Effector memory CD4-positive, alpha-beta T cell (primary cell): ENCODE measurements at places on chromosomes 16 and 17.

- DNase-seq: peak; percentile 49
These were observed 847 bp upstream of the PSMC3IP start for GRCh38 chr17:42578282-42578869.

DNA sequence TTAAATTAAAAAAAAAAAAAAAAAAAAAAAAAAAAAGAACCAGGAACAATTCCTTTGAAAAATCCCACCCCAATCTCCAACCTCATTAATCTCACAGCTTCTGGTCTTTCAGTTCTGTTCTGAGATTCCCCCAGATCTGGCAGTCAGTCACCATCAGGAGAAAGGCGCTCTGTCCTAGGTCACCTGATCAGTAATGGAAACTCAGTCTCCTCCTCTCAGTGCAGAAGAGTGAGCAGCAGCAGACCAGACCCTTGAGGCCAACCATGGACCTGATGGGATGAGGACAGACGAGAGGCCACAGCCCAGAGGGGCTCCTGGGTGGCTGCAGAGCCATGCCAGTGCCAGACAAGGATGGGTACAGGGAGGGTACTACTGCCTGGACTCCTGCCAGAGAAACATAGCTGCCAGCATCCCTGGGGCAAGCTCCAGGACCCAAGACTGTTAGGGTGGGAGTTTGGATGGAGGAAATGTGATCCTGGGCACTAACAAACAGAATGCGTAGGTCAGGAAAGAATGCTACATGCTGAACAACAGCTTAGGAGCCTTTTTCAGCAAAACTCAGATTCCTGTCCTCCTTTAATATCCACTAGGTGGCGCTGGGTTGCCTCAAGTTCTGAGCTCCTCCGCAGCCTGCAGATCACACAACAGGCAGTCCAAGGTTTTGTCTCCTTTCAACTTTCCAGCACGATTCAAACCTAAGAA lies 28.7 kb downstream of the MPG start:
- peak; percentile 5 for DNase-seq

- DNase-seq: no peak
These were observed 105.5 kb downstream of the AXIN2 start for GRCh38 chr17:65455972-65456343.

DNA sequence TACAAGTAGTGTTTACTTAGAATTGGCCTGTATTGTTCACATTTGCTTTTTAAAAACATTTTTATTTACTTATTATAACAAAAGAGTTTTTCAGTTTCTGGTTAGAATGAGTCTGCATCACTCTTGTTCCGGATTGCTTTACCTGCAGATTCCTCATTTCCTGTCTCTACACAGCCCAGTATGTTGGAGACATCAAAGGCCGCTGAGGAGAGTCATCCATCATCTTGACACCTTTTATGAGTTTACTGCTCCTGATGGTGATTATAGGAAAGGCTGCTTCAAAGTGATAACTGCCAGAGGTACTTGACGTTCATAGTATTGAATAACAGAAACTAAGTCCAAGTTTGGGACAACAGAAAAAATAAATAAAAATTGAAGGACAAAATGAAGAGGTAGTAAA lies 490.5 kb upstream of the CA10 start:
- no peak for DNase-seq

DNA sequence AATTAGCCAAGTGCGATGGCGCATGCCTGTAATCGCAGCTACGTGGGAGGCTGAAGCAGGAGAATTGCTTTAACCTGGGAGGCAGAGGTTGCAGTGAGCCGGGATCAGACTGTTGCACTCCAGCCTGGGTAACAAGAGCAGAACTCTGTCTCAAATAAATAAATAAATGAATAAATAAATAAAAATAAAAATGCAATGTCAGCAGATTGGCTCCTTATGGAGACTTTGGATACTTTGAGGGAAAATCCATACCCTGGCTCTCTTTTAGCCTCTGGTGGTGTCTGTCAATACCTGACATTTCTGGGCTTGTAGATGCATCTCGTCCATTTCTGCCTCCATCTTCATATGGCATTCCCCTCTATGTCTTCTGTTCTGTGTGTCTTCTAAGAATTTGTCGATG lies 66.7 kb downstream of the RBFOX1 start:
- no peak for DNase-seq

DNA sequence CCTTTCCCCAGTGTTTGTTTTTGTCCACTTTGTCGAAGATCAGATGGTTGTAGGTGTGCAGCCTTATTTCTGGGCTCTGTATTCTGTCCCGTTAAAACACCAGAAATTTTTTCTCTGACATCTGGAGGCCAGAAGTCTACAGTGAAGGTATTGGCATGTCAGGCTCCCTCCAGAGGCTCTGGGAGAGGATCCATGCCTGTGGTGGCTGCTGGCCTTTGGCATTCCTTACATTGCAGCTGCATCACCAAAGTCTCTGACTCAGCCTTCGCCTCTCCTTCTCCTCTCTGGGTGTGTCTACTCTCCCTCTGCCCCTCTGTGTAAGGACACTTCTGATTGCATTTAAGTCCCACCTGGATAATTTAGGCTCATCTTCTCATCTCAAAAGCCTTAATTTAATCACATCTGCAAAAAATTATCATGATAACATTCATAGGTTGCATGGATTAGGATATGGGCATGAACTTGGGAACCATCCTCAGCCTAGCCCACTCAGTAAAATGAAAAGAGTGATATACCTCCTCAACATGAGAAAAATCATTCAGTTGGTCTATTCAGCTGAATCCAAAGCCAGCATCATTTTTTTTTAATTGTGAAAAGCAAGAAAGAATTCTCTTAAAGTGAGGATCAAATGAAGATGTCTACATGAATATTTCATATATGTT lies 78.0 kb downstream of the MAP2K6 start:
- no peak for DNase-seq

GRCh38 chr16:7405166-7405565 lies 72.5 kb downstream of the RBFOX1 start:
- no peak for DNase-seq

DNA sequence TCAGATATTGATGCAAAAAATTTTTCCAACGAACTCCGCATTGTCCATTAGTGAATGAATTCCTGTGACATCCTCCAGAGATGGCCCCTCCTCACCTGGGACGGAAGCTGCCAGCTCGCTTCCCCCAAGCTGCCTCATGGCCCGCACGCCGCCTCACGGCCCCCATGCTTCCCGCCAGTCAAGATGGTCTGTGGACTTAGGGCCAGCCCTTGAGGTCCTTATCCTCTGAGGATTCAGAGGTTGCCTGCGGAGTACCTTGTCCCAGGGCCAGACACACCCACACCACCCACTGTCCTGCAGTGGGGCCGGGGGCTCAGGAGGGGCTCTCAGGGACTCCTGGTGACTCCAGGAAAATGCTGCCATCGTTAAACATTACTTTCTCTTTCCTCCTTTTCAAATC lies 73.6 kb downstream of the SEC14L1 start:
- no peak for DNase-seq

GRCh38 chr17:59521465-59522126 lies 43.8 kb upstream of the DHX40 start:
- peak; percentile 6 for DNase-seq

DNA sequence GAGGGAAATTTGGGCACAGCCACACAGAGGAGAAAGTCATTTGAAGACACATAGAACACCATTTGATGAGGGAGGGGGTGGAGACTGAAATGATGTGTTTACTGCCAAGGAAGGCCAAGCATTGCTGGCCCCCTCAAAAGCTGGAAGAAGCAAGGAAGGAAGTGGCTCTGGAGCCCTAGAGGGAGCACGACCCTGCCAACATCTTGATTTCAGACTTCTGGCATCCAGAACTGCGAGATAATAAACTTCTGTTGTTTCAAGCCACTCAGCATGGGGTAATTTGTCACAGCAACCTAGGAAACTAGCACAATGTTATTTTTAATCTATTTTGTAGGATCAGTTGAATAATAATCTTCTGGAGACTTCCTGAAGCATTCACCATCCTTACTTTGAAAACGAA lies 314.8 kb upstream of the GOT2 start:
- DNase-seq: no peak

- no peak for DNase-seq
These were observed 27.2 kb downstream of the PEMT start for GRCh38 chr17:17564323-17564722.

GRCh38 chr17:78779850-78780249 lies 2.2 kb downstream of the CYTH1 start:
- DNase-seq: peak; percentile 50

DNA sequence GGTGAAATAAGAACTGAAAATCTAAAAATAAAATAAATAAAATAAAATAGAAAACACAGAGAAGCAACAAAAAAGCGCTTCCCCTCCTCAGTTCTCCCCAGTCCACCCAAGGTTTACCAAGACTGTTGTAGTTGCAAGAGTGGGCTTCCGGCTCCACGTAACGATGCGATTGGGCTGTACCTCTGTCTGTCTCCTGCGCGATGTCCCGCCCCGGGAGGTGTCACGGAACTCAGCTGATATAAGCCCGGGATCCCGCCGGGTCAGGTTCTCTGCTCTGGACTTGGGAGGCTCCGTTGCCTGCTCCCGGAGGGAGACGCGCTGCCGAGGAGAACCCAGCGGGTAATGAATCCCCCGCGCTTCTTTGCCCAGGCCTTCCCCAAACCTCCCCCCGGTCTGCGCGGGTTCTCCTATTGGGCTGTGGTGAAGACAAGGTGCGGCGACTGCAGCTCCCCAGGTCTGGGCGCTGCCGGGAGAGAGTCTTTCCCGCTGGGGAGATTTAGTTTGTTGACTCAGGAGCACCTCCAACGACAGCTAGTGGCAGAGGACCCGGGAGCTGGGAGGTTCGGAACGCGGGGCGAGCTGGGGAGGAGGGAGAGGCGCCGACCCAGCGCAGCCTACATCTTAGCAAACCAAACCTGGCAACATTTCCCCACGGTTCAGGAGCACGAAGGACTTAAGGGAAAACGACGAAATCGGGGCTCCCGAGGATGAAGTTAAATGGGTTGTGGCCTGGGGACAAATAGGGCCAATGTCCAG lies at the start of gene SLFN5:
Gene SLFN5, plus strand, starts transcription at position 268 of the 756 bp plus-strand sequence. CDS start 15,619 bp downstream, outside the sequence.
- peak; percentile 90 for DNase-seq

DNA sequence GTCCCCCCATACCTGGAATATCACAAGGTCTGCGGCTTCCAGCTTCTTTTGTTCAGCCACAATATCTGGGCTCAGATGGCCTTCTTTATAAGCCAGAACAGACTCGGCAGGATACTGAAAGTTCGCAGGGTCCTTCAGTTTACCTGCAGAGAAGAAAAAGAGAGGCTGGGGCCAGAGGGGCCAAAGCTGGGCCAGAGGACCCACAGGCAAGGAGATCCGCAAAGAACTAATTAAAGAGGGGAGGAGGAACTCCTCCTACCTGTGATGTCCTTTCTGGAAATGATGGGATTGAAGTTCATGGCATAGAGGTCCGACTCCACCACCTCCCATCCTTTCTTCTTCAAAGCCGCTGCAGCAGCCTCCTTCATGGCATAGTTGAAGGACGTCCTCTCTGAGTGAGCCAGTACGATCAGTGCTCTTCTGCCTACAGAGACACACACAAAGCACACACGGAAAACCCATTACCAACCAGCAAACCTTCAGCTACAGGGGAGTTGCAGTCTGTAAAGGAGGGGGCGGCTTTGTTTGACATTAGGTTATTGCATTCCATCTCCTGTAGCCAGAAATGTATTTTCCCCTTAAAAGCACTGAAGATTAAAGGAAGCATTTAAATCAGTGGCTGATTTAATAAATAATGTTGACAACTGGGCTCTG lies 8.1 kb downstream of the NQO1 start:
- no peak for DNase-seq

DNA sequence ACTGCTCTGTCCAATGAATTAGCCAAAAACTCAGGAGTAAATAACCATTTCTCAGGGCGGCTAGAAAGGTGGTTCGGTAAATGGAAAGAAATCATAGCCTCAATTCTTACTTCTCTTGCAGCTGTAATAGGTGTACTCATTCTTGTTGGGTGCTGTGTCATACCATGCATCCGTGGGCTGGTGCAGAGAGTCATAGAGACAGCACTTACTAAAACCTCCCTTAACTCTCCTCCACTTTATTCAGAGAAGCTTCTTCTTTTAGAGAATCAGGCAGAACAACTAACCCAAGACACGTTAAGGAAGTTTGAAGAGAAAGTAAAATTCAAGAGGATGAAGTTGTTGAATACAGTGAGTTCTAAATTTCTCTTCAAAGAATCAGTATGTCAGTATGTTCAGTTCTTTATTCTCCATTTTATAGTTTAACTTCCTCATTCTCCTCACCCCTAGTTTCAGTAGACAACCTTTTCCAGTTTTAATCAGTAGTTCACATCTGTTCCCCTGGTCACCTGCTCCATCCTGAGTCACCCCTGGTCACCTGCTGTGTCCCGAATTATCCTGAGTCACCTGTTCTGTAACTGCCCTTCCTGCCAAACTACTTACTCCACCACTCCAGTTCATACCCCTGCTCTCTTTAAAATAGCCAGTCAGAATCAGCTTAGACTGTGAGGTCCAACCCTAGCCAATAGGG lies 85.9 kb downstream of the EMP2 start:
- no peak for DNase-seq

DNA sequence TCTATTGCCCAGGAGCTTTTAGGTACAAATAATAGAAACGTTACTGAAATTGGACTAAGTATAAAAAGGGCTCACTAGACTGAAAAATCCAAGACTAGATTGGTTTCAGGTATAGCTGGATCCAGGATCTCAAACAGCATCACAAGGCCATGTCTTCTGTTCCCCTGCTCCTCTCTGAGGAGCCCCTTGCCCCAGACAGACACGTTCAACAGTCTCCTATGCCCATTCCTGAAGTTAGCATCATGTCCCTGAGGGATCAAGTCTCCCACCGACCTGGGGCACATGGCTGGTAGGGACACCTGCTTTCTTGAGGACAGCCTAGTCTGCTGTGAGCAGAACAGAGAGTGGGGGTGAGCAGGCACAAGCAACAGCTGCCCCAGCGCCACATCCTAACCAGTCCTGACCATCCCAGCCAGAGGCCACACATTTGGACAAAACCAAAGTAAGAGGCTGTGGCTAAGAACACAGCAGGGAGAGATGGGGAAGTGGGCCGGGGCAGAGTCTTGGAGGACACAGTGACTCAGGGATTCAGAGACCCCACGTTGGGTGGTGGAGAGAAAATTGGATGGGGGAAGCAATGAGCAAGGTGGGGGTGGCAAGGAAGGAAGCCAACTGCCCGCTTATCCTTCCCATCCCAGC lies 10.5 kb upstream of the MMP2 start:
- DNase-seq: no peak

DNA sequence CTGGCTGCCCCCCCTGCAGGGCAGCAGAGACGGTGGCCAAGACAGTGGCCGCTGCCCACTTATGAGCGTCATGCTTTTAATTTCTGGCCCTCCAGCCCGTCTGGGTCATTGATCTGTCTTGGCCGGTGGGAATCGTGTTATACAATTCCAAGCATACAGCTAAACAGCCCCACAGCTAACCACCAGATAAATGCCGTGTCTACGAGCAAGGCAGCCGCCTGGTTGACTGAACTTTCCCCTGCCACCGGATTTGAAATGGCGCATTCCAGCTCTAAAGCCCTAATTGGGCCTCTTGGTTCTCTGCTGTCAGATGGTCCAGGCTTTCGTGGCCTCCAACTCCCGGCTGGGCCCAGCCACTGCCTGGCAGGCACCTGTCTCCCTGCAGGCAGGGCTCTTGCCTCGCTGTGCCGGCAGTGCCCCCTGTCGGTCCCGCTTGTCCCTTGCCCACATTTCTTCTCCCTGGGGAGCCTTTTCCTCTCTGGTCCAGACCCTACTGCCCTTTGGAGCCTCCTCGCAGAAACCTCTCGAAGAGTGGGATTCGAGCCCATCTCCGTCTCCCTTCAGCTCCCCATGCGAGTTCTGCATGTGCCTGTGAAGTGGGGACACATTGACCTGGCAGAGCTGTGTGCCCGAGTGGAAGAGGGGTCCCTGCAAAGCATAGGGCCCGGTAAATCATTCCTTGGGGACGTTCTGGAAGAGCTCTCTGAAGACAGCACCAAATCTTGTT lies 1.8 kb upstream of the RBFOX3 start:
- no peak for DNase-seq

- DNase-seq: no peak
These were observed 55.4 kb upstream of the CHMP6 start for GRCh38 chr17:80936218-80936617.

GRCh38 chr17:83083368-83084201 lies 4.2 kb downstream of the METRNL start:
- DNase-seq: no peak
